ENCODE measurements at places on chromosomes 6 and 20.
A peak's percentile ranks its signal among the peaks of the same experiment; 100 is the strongest.

DNA sequence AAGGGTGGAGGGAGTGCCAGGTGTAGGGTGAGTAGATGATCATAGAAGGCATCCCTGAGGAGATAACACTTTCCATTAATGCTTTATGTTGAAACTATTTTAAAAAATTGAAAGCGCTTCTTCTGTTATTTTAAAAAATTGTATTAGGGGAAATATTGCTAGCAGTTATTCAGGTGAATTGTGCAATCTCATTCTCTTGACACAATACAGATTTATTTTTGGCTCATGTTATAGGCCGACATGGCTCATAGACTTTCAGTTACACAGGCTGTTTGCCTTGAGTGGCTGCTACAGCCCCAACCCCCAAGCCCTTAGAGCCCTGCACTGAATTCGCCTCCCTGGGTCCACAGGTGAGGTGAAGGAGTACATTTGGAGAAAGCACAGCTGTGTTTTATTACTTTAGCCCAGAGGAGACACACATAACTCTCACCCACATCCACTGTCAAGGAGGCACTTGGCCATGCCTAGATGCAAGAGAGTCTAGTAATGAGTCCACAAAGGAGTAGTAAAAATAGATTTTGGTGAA lies 228.2 kb downstream of the RFPL4B start:
- no peak for DNase-seq

- DNase-seq, result peak; percentile 91
Observed at GRCh38 chr6:137233911-137234863, 15.0 kb upstream of the IFNGR1 start.

GRCh38 chr6:27786048-27786447 lies 126.1 kb downstream of the OR2B2 start:
- no peak for DNase-seq

DNA sequence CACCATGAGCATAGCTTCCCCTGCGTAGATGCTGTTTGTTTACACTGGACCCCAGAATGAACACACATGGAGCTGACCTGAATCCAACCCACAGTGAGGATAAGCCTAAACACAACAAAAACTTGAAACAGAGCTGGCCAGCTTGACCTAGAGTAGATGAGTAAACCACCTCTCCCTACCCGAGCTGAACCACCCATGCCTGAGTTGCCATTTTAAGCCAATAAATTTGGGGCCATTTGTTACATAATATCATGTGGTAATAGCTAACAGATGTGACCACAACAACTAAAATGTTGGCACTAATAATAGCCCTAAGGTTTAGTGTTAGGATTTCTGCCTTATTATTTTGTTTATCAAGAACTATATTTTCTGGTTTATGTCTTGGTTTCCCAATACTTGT lies 103.2 kb upstream of the GRIK2 start:
- no peak for DNase-seq

DNA sequence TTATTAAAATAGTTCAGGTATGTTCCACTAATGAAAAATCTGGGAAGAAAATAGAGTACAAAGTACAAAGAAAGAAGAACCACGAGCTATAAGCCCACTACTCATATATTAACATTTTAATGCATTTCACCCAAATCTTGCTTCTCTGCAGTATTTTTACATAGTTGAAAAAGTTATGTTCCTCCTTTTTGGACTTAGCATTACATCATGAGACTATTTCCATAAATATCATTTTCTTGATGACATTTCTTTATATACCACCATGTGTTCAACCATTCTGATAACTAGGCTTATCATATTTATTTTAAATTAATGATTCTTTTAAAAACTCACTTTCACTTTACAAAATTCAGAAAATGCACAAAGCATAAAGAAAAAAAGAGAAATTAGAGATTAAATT lies 3.0 kb downstream of the IPCEF1 start:
- no peak for DNase-seq

DNA sequence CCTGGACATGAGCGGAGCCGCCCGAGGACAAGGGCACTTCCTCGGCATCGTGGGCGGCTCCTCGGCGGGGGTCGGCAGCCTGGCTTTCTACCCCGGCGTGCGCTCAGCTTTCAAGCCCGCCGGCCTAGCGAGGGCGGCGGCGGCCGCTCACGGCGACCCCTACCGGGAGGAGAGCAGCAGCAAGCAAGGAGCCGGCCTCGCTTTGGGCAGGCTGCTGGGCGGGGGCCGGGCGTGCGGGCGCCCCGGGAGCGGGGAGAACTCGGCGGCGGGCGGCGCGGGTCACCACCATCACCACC lies 6.7 kb downstream of the PRDM13 start:
- DNase-seq, result peak; percentile 38

DNA sequence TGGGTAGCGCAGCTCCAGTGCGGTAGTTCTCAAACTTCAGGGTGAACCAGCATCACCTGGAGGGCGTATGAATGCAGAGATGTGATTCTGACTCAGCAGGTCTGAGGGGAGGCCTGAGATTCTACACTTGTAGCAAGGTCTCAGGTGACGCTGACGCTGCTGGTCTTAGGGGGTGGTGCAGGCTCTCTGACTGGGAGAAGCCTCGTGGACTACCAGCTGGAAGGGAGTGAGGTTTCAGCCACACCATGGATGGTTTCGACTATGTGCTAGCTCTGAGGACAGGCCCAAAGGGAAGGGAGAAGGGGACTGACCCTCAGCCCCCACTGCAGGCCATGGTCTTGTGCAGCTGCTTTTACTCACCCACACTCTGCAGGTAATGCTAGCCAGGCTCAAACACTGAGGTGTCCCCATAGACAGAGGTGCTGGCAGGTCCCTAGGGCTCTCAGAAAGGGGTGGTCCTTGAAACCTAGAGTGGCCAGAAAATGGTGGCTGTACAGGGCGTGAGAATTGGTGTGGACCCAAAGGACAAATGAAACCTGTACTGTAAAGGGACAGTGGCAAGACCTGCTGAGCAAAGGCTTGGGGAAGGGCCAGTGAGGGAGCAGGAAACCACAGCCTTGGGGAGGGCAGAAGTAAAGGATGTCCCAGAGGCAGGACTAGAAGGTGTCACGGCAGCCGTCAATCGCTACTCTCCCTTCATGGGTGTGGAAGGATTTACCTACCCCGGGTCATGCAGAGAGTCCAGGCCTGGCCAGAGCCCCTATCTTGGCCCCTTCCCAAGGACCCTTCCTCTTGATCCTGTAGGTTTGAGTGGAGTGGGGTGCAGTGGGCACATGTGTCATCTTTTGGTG lies 52.7 kb downstream of the EBF4 start:
- DNase-seq, result no peak

- DNase-seq, result no peak
Observed at GRCh38 chr6:15817100-15817499, 154.3 kb upstream of the DTNBP1 start.

- DNase-seq, result no peak
Observed at GRCh38 chr20:4999788-5000187, 1.5 kb downstream of the SLC23A2 start.

GRCh38 chr6:134503585-134504281 lies 185.8 kb upstream of the SGK1 start:
- DNase-seq, result peak; percentile 75

DNA sequence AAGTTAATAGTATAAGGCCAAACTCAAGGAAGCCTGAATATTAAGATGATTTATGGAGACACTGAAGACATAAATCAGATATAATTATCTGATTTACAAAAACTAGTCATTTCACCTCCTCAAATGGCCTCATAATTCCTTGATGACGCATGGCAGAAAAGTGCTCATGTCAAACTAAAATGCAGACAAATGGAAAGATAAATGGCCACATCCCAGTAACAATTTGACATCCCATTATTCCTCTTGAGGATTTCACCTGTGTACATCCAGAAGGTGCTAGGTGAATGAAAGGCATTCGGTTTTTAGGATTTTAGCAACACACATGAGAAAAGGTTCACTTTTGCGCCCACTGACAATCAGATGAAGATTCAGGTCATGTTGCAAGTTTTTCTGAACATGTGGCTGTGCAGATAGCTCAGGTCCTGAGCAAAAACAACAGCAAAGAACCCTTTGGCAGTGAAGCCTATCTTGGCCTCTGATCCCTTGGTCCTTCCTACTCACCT lies 24.2 kb downstream of the SGK1 start:
- DNase-seq, result no peak

GRCh38 chr6:85360794-85361642 lies 88.9 kb upstream of the NT5E start:
- peak; percentile 98 for DNase-seq

GRCh38 chr6:85670573-85670972 lies 27.9 kb upstream of the SYNCRIP start:
- peak; percentile 59 for DNase-seq

GRCh38 chr6:158220786-158221442 lies 52.8 kb downstream of the GTF2H5 start:
- DNase-seq, result peak; percentile 73

- no peak for DNase-seq
Observed at GRCh38 chr6:13787137-13787536, 27.2 kb downstream of the MCUR1 start.

- DNase-seq, result no peak
Observed at GRCh38 chr20:54068495-54068894, 1.9 kb downstream of the BCAS1 start.

GRCh38 chr6:115830895-115831294 lies 229.8 kb downstream of the FRK start:
- DNase-seq, result peak; percentile 17

DNA sequence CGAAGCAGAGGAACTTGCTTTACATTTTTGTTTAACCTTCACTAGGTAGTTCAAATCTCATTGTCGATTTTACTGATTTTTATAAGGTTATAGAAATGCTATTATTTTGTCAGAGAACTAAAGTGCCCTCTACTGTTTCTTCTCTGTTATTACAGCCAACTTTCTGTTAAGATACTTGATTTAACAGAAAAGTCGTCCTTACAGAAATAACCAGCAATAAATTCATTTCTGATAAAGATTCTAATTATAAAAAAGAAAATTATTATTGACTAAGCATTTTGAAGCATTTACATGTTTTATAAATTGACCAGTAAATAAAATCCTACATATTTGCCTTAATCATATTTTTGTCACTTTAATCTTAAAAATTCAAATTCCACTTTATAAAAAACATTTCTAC lies 60.8 kb downstream of the OGFRL1 start:
- DNase-seq, result peak; percentile 48

- DNase-seq, result peak; percentile 82
Observed at GRCh38 chr6:148440877-148441453, 98.3 kb downstream of the SASH1 start.

GRCh38 chr20:50729901-50730764 lies 1.2 kb upstream of the PARD6B start:
- no peak for DNase-seq

DNA sequence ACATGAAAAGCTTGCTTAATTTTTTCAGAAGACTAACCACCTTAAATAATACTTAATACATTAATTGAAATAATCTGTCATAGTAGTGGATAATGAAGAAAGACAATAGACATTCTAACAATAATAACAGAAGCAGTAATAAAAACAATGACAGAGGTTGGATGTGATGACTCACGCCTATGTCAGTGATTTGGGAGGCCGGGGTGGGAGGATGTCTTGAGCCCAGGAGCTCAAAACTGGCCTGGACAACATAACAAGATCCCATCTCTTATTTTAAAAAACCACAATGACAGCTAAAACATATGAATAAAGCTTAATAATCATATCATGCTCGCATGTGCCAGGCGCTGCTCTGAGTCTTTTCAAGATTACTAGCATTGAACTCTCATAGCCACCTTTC lies 105.5 kb downstream of the IPCEF1 start:
- peak; percentile 26 for DNase-seq

DNA sequence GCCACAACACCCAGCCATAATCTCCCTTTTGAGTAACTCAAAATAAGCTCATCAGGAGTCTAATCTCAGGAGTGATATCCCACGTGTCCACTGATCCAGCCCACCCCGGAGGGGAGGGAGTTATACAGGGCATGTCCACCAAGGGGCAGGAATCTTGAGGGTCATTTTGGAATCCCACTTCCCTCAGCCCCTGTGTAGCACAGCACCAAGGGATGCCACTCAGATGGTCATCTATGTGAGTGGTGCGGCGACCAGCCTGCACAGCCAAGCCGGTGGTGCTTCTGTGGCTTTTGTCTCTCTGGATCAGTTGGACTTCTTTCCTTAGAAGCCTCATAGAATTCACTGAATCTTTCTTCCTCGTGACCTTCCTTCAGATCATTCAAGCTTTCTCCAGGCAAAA lies 11.0 kb upstream of the BCAS4 start:
- no peak for DNase-seq

- DNase-seq, result peak; percentile 95
Observed at GRCh38 chr6:119147101-119148053, 68.9 kb upstream of the FAM184A start.

DNA sequence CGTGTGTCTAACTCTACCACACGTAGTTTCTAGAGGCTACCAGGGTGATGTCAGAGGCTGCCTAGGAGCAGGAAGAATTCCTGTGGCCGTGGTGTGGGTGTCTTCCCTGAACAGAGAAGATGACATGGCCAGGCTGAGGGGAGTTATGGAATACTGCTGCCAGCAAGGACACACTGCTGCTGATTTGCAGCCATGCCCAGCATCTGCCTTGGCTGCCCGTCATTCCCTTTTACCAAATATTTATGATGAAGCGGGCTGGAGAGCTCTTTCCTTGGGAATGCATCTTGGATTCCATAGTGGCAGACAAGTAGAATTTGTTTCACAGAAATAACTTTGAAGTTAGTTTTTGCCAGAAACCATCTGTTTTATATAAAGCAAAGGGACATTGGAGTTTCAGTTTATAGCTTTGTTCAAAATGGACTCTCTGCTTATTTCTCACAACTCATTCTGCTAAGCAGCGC lies 80.8 kb upstream of the VSTM2L start:
- peak; percentile 31 for DNase-seq

DNA sequence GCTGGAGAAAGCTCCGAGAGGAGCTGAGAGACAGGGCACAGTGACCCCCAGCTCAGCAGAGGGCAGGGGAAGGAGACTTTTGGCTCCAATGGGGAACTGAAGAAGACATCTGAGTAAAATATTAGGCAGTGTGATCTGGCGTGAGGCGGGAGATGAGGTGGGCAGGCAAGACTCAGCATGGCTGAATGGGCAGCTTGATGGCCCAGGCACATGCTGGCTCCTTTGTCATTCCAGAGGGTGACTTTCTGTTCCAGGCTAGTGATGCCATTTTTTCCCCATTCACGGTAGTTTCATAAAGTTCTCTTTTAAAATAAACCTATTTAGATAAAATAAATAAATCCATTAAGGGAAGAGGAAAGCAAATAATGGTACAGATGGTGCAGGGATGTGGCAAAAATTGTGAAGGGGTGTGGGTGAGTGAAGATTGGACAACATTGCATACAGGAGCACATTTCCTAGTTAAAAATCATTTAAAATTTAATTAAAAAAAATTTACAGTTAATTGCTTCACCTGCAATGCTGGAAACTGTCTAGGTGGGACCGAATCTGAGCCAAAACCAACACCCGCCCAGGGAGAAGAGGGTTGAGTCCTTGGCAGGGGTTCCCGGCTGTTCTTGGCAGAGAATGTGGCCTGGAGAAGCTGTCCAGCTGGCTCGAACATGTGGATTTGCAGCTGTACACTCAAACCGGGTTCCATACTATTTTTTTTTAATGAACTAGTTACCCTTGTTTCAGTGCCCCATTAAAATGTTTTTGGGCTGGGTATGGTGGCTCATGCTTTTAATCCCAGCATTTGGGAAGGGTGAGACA lies 41.7 kb upstream of the PRELID3B start:
- DNase-seq, result no peak

DNA sequence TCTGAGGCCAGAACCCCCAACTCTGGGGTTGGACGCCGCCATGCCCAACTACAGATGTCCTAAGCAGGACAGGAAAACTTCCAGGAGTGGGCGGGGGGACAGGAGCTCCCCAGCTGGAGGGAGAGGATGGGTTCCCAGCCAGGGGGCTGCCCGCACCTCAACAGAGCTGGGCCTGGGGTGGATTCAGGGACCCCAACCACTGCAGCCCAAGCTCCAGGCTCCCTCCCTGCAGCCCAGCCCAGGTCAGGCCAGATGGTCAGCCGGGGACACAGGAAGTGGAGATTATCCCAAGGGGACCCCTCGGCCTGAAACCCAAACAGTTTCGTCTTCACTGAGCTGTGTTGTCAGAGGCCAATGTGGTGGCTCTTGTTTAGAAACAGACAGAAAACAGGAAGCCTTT lies 9.4 kb downstream of the LAMA5 start:
- DNase-seq, result no peak

Data from epithelial cell of esophagus (primary cell).